ENCODE measurements at places on chromosomes 7 and 10.

DNA sequence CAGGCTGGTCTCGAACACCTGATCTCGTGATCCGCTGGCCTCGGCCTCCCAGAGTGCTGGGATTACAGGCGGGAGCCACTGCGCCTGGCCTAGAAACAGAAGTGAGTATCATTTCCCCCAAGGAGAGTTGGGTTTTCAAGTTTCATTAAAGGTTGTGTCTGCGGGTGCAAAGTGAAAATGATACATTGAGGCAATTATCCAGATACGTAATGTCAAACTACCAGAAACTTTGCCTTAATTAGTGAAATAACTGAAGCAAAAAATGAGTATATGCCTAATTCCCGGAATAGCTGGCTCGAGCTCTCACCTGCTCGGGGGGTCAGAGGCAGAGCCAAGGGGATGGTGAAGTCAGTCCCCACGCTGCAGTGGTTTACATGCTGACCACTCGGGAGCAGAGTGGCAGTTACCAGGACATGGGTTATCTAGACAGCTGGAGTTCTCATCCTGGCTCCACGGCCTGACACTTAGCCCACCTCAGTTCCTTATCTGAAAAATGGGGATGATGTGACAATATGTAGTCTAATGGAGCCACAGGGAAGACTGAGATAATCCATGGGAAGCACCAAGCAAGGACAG is 25.5 kb downstream of the CHST15 start:
- no peak for DNase-seq

GRCh38 chr10:131214521-131215244 is 96.8 kb downstream of the TCERG1L start:
- DNase-seq, result no peak

- DNase-seq, result peak; percentile 34
Observed at GRCh38 chr10:122911889-122912484, 1.6 kb downstream of the FAM24A start.

GRCh38 chr10:78688230-78688900 is 380.4 kb upstream of the ZMIZ1 start:
- DNase-seq, result no peak

- DNase-seq, result no peak
Observed at GRCh38 chr10:70418229-70418628, 14.3 kb downstream of the EIF4EBP2 start.

DNA sequence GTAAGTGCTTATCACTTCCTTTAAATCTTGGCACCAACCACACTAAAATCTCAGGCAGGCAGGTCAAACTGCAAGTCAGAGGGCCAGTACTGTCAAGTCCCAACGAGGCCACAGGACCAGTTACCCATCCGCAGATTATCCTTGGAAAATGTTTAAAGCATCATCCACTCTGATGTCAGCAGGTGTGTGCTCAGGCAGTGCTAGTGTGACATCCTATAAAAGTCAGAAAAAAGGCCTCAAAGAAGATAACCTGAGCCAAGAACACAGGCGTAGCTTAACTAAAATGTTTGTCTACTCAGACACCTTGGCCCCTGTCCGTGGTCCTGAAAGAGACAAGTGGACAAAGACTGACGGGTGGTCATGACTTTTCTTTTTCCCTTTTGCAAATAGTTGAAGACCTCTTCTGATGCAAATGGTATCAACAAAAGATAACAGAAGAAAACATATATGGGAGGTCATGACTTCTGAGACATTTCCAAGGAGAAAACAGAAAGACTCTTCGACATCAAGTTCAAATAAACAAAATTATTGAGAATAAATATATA is 309.3 kb downstream of the KCNMA1 start:
- DNase-seq, result no peak

DNA sequence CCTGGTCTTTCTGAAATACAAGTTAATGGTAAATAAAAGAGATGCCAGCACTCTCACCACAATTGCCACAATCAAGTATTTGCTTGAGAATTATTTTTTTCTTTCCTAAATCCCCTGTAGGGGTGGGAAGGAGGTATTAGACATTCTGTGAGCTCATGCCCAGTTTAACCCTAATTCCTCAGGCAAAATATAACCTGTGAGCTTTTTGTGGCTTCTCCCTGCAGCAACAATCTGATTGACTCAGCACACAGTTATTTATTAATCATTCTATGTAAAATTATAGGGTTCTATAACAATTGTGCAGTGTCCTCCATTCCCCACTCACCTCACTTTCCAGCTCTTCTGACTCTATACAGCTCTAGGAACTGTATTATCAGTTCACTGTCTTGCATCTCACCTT is 66.3 kb downstream of the GLI3 start:
- DNase-seq, result no peak

DNA sequence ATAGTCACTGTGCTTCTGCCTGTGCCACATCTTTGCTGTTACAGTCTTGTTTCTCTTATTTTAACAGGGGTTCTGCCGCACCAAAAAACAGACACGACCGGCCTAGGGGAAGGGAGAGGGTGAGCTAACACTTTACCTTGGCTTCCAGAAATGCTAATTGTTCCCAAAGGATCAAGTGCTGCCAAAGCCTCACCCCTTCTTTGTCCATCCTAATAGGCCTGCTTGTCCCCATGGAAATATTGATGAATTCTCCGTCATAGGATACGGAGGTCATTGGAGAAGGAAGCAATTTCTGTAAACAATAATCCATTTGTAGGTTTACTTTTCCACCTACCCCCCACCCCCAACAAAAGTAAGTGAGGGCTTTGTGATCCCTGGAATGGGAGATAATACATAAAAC is 567.3 kb downstream of the KCNMA1 start:
- DNase-seq, result no peak

DNA sequence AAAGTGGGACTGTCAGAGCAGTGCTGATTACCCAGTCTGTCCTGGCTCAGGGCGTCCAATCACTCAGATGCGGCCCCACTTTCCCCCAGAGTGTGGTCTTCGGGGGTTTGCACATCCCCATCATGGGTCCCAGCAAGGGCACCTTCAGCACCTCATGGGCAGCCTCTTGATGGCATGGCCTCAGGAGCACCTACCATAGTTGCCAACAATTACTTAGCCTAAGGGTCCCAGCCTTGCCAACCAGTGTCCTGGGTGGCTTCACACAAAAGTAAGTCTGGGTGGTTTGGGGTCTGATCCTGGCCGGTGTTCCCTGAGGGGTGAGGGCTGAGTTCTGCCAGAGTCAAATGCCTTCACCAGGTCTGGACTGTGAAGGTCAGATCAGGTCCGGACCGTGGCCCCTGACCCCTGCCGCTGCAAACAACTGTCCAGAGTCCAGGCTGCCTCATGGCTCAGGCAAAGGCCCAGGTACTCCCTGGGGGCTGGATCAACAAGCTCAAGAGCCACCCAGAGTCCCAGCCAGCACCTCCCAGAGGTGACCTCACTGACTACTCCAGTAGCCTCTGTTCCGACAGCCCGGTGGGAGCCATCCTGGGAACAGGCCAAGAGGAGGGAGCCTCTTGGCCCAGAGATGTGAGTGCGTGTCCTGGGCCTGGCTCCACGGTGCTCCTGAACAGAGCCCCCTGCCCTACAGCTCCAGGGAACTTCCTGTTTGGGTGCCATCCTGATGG is 6.2 kb upstream of the MARVELD1 start:
- DNase-seq, result no peak

- DNase-seq, result no peak
Observed at GRCh38 chr7:42575171-42575570, 336.7 kb downstream of the C7orf25 start.

- DNase-seq, result no peak
Observed at GRCh38 chr10:50653142-50653541, 29.4 kb upstream of the SGMS1 start.

- peak; percentile 30 for DNase-seq
Observed at GRCh38 chr7:105387508-105388355, 989 bp downstream of the SRPK2 start.

GRCh38 chr10:124079864-124080263 is 13.5 kb downstream of the CHST15 start:
- no peak for DNase-seq

DNA sequence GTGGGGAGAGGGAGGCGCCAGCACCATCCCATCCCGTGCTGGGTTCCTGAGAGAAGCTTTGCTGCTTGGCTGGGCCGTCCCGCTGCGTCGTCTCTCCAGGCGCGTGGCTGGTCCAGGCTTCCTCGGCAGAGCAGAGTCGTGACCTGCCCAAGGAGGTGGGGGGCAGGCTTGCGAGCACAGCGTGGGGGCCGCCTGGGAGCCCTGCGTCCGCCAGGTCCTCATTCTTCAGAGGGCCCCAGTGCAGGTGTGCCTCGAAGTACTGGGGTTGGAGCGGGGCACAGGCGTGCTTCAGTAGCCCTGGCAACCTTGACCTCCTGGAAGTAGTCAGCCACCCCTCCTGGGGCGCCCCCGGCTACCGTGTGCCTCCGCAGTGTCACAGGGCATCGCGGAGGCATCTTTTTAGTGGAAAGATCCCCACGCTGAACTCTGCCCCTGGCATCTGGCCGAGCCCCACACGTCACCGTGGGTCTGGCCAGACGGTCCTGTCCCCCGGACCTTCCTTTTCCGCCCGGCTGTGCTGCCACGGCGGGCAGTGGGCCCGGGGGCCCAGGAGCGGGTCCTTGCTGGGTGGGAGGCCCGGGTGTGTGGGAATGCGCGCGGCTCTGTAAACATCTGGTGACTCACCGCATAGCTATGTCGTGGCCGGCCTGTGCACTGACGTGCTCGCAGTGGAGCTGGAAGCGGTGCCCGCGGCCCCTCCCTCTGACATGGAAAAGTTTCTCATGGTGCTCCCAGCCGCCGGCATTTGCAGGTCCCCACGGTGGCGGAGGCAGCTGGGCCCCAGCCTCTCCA is 6.4 kb downstream of the MAFK start:
- DNase-seq, result no peak

- DNase-seq, result no peak
Observed at GRCh38 chr7:91198371-91198770, 65.9 kb upstream of the FZD1 start.

DNA sequence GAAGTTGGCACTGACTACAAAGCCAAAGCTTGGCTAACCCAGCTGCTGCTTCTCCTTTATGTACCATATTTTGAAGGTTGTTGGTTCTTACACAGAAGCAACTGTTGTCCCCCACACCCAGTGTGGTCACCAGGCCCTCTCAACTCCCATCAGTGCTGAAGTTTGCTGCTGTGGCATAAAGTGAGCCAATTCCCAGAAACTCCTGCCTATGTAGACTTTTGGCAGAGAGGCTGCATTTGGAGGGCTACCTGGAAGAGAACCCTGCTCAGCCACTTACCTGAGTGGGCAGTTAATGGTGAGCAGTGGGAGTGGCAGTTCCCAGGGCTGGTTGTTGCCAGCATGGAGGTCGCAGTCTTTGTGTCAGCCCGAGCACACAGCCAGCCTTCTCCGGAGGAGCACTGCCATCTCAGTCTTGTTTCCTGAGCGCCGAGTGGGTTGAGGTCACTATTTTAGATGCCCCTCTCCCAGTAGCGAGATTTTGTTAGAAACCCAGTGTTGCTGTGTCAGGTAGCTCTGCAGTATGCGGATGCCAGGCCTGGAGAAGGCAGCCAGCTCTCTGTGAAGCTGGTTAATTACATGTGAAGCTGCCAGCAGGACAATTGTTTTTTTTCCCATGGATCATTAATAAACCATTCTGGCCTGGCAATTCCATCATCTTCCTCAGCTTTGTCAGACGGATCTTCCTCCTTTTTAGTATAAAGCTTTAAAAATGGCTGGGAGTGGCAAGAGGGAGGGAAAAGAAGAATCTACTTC is 24.5 kb downstream of the LRRC4 start:
- DNase-seq, result no peak

GRCh38 chr7:30027740-30028215 is 434 bp upstream of the PLEKHA8 start:
- no peak for DNase-seq

- no peak for DNase-seq
Observed at GRCh38 chr7:22195397-22196172, 161.4 kb downstream of the RAPGEF5 start.

- no peak for DNase-seq
Observed at GRCh38 chr7:151018421-151019129, 5.7 kb downstream of the ATG9B start.

- no peak for DNase-seq
Observed at GRCh38 chr10:84401854-84402611, 73.6 kb downstream of the CCSER2 start.

DNA sequence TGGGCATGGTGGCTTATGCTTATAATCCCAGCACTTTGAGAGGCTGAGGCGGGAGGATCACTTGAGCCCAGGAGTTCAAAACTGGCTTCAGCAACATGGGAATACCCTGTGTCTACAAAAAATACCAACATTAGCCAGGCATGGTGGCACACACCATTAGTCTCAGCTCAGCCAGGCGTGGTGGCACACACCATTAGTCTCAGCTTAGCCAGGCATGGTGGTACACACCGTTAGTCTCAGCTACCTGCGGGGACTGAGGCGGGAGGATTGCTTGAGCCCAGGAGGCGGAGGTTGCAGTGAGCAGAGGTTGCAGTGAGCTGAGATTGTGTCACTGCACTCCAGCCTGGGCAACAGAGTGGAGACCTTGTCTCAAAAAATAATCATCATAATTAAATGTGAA is 9.0 kb downstream of the LRRC27 start:
- DNase-seq, result no peak

DNA sequence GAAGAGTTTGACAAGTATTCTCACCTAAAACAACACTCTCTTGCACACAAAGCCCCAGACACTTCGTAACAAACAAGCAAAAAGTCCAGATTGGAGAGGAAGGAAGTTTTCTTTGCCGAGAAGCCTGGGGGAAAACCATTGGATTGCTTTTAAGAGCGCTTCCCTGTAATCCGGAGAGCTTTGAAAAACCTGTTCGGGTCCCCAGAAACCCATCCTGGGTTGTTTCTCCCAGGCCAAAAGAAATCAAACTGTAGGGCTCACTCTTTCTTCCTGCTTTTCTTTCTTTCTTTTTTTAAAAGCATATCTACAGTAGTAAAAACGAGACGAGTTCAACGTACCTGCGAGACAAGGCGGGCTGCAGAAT is 655 bp downstream of the SP8 start:
- DNase-seq, result no peak

- no peak for DNase-seq
Observed at GRCh38 chr7:74439541-74439940, 14.2 kb upstream of the GTF2IRD1 start.

GRCh38 chr10:81200801-81201200 is 663.1 kb downstream of the SH2D4B start:
- DNase-seq, result no peak

DNA sequence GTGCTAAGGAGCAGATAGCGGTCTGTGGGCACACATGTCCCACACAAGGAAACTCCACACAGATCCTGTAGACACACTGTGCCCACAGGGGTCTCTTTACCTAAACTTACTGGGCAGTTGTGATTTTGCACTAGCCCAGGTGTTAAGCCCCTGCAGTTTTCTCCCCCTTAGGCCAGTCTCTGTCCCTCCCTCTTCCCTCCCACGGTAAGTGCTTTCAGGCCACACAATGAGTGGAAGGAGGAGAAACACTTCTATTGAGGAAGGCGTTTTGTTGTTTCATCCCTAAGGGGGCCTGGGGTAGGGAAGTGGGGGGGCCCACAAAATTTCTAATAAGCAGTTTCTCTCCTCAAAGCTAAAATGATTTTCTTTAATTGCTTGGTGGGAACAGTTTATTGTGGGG is 51.4 kb downstream of the FBXW4 start:
- no peak for DNase-seq

GRCh38 chr10:49652421-49653272 is 26.8 kb upstream of the C10orf53 start:
- no peak for DNase-seq
